ENCODE measurements at places on chromosomes 2 and 18.
A peak's percentile ranks its signal among the peaks of the same experiment; 100 is the strongest.

DNA sequence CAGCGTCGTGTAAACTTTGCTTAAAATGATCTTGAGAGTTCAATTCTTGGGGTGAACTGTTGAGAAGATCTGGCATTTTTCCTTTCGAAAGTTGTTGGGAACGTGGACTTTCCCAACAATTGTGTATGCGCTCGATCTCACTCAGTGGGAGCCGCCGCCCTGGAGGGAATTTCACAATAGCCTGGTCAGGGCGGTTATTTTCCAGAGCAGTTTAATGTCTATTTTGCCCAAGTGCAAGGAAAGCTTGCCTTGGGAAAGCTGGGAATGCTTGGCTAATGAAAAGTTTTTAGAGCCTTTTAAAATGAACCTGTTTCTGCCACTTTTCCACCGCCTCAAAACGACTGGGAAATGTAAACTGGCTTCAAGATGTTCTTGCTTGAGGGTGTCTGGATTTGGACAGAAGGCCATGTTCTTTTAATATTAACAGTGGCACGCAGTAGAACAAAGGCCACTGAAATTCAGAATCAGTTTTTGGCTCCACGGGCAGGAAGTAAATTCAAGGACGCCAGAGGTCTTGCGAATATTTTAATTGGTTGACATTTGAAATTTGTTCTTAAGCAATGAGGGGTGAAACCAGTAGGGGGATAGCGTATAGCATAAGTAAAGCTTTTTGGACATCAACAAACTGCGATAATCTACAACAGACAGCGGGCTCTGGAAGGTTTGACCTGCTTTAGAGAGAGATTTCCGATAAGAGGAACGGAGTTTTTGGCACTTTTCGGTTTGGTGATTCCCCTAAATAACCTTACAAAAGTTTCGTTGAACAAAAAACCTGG is 1.2 kb downstream of the CFLAR start:
- DNase-seq, result no peak

- DNase-seq, result no peak
Measured at GRCh38 chr2:119449521-119449920, 17.9 kb downstream of the TMEM37 start.

GRCh38 chr2:19746611-19747309 is 155.0 kb downstream of the TTC32 start:
- DNase-seq, result no peak

- no peak for DNase-seq
Measured at GRCh38 chr18:77114415-77115191, 18.0 kb downstream of the MBP start.

DNA sequence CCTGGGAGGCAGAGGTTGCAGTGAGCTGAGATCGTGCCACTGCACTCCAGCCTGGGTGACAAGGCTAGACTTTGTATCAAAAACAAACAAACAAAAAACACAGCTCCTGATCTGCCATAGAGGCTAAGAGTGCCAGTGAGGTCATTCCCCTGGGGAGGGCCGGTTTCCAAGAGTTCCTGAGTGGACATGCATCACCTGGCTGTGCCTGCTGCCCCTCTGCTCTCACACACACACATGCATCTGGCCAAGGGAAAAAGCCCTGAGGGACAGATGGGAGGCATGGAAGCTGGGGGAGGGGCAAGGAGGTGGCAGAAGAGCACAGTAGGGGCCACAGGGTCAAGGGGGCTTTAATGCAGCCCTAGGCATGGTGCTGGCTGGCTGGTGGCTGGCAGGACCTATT is 60.4 kb downstream of the ZBTB7C start:
- no peak for DNase-seq

DNA sequence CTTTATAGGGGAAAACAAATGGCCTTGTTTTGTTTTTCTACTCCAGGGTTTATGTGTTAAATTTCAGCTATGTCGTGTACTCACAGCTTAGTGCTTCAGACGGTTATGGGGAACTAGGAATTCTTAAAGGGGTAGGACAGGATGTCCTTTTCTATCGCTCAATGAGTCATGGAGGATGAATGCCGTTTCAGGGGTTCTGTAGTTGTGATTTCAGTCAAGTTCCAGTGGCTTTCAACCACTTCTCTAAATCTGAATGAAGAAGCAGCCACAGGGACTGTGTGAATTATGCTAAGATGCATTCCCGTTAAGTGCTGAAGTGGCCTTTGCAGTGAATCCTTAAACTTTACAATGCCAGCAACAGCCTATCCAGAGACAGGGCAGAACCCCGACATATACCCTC is 1231.7 kb upstream of the ZEB2 start:
- no peak for DNase-seq

DNA sequence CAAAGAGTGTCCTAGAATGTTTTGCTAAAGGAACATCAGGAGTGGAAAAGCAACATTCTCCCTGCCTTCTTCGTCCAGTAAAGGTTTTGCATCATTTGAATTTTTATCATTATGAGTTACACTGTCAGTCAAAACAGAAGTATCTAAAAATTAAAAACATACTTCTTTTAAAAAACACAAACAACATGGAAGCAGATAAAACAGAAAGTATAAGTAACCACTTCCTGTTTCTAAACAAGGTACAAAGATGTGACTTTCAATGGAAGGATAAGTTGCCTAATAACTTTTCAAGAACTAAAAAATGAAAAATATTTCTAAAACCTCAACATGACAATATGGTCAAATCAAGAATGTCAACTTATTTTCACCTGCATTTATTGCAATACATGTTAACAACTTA is 158.2 kb downstream of the STK39 start:
- DNase-seq, result no peak

DNA sequence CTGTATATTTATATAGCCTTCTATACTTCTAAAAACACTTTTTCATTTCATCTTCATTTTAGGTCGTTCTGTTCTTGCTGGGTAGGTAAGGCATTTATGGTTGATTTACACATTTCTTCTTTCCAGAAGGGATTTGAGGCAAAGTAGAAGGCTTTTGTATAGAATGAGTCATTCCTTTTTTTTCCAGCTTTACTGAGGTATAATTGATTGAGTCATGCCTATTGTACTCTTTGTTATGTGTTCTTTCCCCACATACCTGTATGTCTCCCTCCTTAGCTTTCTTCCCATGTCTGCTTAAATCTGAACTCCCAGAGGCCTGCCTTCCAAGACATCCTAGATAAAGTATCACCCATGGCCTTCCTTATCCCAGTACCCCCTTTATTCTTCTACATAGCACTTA is 4.8 kb upstream of the CDC42EP3 start:
- DNase-seq, result no peak

DNA sequence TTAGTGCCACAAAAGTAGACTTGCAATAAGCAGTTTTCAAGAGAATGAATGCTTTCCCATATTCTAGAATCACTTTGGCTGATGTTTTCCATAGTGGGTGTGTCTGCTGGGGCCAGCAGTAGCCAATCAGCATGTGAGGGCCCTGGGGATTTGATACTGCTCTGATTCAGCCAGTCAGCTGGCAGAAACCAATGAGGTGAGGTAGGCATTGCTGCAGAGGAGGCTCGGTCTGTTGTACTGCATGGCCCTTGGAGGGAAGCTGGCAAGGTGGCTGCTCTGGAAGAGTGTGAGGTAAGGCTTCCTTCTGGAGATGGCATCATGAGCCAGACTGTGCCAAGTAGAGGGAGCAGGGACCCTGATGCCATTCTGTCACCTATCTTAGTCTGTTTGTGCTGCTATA is 22.7 kb downstream of the TMEM87B start:
- DNase-seq, result no peak

GRCh38 chr2:232980683-232981082 is 32.4 kb downstream of the NGEF start:
- DNase-seq, result no peak

- no peak for DNase-seq
Measured at GRCh38 chr18:48931680-48932461, 18.9 kb downstream of the SMAD7 start.

- no peak for DNase-seq
Measured at GRCh38 chr2:226360658-226361057, 439.0 kb downstream of the IRS1 start.

DNA sequence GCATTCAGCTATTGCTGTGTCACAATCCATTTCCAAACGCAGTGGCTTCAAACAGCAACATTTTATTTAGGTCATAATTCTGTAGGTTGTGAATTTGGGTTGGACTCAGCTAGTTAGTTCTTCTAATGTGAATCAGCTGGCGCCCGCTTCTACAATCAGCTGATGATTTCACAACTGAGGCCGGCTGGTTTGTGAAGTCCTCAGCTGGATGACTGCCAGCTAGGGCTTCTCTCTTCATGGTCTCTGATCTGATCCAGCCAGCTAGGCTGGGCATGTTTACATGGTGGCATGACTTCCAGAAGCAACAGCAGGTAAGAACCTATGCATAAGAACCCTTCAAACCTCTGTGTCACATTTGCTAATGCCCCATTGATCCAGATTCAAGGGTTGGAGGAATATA is 172.0 kb downstream of the SLC4A10 start:
- DNase-seq, result peak; percentile 6

DNA sequence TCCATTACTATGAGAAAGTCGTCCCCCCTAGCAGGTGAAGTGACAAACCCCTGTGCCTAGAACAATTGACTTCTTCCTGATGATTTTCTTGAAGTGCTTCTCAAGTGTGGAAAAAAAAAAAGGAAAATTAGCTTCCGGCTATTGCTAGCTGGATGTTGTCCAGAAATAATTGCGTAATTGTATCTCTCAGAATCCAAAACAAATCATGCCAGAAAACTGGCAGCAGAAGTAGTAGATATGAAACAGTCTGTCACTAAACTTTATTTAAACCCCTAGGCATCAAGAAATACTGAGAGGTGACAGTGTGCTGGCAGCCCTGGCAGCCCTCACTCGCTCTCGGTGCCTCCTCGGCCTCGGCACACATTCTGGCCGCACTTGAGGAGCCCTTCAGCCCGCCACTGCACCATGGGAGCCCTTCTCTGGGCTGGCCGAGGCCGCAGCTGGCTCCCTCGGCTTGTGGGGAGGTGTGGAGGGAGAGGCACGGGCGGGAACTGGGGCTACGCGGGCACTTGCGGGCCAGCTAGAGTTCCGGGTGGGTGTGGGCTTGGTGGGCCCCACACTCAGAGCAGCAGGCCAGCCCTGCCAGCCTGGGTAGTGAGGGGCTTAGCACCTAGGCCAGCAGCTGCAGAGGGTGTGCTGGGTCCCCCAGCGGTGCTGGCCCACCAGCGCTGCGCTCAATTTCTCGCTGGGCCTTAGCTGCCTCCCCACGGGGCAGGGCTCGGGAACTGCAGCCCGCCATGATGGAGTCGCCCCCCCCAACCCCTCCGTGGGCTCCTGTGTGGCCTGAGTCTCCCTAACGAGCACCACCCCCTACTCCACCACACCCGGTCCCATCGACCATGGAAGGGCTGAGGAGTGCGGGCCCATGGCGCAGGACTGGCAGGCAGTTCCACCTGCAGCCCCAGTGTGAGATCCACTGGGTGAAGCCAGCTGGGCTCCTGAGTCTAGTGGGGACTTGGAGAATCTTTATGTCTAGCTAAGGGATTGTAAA is 80.5 kb upstream of the ABCA12 start:
- DNase-seq, result no peak

GRCh38 chr18:8526332-8526731 is 82.9 kb upstream of the RAB12 start:
- DNase-seq, result peak; percentile 13

GRCh38 chr2:233419602-233420391 is 65.5 kb downstream of the DGKD start:
- DNase-seq, result no peak

GRCh38 chr2:10839813-10840212 is 27.2 kb upstream of the PDIA6 start:
- DNase-seq, result no peak

- no peak for DNase-seq
Measured at GRCh38 chr18:79401494-79402208, 5.9 kb downstream of the NFATC1 start.

DNA sequence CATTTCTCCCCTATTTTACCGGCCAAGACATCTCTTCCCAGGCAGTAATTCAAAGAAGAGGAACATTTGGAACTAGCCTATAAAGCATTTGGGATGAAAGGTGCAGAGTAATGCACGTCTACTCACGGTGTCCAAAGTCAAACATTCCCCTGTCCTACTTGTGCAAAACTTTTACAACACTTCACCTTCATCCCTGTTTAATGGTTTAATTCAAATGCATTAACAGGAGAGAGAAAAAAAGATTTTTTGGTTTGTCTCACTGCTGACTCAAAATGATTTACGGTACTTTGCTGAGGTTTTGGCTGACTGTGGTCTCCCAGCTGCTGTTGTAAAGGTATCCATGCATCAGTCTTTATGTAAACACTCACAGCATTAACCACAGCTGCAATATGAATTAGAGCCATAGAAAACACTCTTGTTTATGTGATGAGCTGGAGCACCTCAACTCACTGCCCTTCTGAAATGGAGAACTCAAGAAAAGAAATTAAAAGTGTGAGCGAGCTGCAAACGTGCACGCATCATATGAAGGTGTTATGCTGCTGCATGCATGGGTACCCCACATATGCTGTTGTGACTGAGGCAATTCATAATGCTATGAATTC is 220.5 kb downstream of the PIEZO2 start:
- no peak for DNase-seq

DNA sequence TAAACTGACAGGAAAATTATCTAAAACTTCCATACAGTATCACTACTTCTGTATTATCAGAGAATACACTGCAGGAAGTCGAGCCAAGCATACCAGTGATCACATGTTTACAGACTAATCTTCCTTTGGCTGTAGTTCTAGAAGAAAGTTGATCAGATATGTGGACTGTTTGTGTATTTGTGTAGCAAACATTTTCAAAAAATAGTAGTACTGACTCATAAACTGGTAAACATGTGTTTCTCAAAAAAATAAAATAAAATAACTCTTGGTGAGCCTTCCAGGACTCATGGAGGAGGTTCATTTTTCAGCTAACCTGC is 148.9 kb upstream of the SLC39A10 start:
- no peak for DNase-seq

DNA sequence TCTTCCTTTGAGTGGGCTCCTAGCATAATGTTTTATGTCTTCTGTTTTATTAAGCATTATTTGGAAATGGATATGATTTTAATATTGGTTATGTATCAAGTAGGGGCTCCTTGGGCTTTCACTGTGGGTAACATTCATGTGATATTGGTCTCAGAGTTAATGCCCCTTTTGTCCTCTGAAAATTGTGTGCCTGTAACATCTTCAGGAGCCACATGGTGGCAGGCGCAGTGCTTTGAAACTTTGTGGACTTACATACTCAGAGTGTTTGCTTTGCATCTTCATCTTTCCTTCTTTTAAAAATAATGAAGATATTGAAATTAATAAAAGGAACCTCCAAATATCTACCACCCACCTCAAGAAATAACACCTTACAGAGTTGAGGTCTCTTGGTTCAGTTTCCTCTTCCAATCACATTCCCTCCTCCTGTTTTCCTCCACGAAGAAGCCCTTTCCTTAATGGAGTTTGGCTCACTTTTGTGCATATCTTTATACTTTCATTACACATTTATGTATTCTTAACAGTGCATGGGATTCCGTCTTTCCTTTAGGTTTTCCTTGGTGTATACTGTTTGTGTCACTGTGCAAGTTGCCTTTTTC is 73.5 kb downstream of the LIMS1 start:
- no peak for DNase-seq

GRCh38 chr2:126571403-126571802 is 84.6 kb upstream of the GYPC start:
- no peak for DNase-seq

All from occipital lobe (tissue), 3 donors.